Hematopoietic multipotent progenitor cell treated with erythropoietin and hydrocortisone succinate and interleukin-3 and kit ligand, for 8 days (in vitro differentiated cells): ENCODE measurements at places on chromosomes 7 and 10.

- peak; percentile 39 for DNase-seq
These were observed 2.4 kb upstream of the INHBA start for GRCh38 chr7:41705109-41705901.

GRCh38 chr7:30997316-30997715 lies 33.6 kb downstream of the GHRHR start:
- DNase-seq = no peak

GRCh38 chr10:71657604-71658466 lies 61.7 kb downstream of the C10orf105 start:
- DNase-seq = no peak

GRCh38 chr7:17234398-17235031 lies 63.9 kb upstream of the AHR start:
- DNase-seq = peak; percentile 69

DNA sequence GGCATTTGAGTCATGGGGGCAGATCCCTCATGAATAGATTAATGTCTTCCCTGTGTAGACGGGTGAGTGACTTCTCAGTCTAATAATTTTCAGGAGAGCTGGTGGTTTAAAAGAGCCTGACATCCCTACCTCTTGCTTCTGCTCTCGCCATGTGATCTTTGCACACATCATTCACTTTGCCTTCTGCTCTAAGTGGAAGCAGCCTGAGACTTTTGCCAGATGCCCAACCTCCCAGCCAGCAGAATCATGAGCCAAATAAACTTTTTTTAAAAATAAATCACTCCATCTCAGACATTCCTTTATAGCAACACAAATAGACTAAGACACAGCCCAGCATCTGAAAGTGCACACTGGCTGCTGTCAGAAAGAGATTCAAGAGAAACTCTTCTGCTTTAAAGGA lies 155.2 kb downstream of the ZNF365 start:
- no peak for DNase-seq

DNA sequence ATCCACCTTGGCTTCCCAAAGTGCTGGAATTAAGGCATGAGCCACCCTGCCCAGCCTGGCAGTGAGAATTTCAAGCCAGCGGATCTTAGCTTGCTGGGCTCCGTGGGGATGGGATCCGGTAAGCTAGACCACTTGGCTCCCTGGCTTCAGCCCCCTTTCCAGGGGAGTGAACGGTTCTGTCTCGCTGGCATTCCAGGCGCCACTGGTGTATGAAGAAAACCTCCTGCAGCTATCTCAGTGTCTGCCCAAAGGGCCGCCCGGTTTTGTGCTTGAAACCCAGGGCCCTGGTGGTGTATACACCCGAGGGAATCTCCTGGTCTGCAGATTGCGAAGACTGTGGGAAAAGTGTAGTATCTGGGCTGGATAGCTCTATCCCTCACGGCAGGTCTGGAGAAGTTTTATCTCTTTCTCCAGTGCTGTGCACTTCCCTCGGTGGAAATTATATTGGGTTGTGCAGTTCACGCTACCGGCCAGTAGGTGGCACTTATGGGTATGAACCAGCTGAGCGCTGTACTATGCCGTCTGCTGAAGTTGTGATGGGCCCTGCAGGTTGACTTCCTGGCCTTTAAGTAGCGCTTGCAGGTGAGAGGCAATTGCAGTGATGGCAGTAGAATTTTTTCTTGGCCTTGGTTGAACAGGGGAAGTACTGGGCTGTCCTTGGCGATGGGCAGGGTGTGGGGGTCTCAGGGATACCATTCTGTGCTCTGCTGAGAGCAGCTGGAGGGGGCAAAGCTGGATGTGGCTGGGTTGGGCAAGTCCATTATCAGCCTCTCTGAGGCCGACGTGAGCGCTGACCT lies 138.0 kb upstream of the MTPN start:
- peak; percentile 59 for DNase-seq

DNA sequence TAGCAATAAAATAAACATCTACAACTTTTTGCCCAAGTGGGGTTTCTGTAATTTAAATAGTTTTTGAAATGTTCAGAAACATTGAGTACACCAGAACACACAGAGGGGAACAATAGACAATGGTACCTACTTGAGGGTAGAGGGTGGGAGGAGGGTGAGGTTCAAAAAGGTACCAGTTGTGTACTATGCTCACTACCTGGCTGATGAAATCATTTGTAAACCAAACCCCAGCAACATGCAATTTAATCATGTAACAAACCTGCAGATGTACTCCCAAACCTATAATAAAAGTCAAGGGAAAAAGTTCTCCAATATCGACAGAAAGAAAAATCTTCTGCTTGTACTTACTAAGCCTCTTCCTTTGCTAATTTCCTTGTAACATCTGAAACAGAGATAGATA lies 4.2 kb upstream of the TES start:
- DNase-seq = no peak

DNA sequence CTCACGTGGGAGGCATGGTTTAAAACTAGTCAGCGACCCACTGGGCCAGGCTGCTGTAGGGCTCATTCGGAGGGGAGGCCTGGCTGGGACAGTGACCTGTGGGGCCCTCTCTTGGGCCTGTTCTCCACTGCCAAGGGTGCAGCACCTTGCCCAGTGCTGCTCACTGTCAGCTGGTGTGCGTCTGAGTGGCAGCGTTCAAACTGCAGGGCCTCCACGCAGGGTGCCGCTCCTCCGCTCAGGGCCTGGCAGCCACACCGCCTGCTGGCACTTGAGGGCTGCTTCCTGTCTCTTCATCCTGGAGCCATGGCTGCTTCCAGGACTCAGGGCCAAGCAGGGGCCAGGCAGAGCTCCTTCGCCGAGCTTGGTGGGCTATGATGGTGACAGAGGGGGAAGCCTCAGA lies 18.3 kb downstream of the ADAMTS14 start:
- DNase-seq = no peak

- no peak for DNase-seq
These were observed 4.6 kb downstream of the NET1 start for GRCh38 chr10:5416981-5417380.
